AG08395 (cell line): ENCODE measurements at places on chromosomes 1 and 21.

DNA sequence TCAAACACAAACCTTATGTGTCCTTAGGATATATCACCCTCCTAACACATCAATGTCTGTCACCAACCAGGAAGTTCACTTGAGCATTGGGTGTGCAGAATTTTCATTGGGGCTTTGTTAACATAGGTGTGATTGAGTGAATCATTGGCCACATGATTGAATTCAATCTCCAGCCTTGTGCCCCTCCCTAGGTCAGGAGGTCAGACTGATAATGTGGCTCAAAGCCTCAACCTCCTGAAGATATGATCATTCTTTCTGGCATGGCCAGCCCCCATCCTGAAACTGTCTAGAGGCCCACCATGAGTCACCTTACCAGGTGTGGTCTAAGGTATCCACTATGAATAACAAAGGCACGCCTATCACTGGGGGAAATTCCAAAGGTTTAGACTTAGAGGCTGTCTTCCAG lies 90.1 kb downstream of the PKN2 start:
- DNase-seq = no peak

DNA sequence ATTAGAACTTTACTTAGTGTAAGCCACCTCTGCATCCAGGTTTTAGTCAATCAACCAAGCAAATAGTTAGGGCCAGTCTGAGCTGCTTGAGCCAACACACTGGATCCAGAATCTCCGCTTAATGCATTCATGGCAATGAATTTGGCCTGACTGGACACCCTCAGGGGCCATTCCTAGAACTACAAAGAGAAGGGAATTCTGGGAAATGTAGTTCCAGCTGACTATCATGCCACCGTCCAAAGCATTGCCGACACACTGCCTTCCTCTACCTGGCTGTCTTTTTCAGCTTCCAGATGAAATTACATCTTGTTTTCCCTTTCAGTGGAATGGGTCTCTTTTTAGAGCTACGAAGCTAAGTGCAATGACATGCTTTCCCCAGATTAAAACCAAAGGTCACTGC lies 163.0 kb upstream of the IGSF21 start:
- DNase-seq = no peak

DNA sequence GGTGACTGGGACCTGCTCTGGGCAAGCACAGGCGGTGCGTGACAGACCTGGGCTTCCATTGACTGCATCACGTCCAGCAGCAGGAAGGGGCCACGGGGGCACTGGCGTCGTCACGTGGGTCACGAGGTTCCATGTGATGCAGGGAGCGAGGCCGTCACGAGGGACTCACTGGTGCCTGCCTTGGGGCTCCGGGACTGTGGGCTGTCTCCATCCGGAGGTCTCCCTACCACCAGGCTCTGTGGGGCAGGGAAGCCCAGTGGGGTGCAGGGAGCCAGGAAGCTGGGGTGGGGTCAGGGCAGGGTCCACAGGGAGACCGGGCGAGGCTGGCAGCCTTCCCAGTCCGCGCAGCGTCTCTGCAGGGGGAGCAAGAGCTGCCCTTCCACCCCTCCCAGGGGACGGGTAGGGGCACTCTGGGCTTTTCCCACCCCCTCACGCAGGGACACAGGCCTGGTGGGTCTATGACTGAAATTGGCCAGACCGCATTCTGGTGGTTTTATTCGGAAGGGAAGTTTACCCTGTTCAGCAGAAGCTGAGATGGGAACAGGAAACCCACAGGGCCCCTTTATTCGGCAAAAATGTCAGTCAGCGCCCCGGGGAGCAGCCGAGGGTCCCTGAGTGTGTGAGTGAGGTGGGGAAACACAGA lies 416 bp upstream of the TNFRSF14 start:
- peak; percentile 52 for DNase-seq

- DNase-seq = no peak
Observed at GRCh38 chr1:165240492-165240891, 116.0 kb downstream of the LMX1A start.

GRCh38 chr1:200217703-200218102 lies 190.2 kb downstream of the NR5A2 start:
- no peak for DNase-seq

GRCh38 chr1:206004826-206005225 lies 1.6 kb upstream of the RAB7B start:
- no peak for DNase-seq

DNA sequence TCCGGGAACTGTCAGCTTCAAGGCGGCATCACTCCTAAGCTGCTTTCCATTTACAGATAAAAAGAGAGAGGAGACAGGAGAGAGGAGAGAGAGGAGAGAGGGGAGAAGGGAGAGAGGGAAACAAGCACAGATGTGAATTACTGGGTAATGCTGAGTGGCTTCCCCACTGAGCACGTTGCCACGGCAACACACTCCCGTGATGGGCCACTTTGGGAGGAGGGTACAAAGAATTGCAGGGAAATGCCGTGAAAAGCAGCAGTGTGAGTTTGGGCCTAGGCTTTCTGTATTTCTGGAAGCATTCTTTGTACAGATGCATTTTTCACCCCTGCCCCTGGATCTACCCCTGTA lies 128.0 kb upstream of the IRF2BP2 start:
- no peak for DNase-seq

DNA sequence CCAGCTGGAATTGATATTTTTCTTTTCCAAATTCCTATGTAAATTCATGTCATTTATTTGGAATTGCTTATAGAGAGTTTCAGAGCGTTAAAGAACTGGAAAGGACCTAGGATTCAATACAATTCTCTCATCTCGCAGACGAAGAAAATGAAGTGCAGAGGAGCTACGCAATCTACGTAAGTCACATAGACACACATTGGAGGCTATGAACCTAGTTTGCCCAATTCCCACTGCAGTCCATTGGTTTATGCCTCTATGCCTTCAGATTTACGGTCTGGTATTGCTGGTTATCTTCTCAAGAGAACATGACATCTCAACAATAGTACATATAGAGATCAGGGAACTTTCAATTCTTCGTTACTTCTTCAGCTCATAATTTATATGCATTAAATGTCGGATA lies 971 bp upstream of the RNF2 start:
- DNase-seq = no peak

DNA sequence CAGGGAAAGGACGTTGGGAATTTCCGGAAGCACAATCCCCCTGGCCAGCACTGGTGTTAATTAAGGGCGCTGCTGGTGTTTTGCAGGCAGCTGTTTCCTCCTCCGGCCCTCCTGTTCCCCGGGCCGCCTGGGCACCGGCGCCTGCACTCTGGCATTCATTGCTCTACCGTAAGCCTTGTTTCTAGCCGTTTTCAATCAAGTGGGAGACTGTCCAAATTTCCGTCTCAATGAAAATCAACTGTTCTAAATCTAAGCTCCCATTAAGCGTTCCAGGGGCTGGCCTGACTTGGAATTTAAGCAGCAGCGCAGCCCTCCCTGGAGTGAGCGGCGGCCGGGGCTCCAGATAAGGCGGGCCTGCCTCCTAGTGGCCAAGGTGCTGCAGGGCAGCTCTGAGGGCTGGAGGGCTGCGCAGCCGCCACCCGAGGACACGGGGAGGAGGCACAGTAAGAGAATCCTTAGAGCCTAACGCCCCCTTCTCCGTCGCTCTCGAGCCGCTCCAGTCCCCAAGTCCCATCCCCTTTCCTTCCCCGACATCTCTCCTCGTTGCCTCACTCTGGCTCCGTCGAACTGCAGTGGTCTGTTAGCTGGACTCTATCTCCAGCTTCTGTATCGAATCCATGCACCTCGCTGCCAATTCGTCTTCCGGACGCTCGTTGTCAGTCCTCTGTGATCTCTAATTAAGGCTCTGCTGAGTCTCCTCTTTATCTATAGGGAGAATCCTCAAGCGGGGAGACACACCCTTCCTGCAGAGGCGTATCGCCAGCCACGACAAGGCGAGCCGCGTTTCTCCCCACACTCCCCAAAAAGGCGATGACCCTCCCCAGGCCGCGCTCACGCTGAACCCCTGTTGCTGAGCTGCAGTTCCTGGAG lies 57.8 kb upstream of the LRRC8D start:
- DNase-seq = peak; percentile 89

GRCh38 chr1:235802573-235803346 lies 63.9 kb downstream of the LYST start:
- DNase-seq = no peak

- DNase-seq = peak; percentile 46
Observed at GRCh38 chr1:42379794-42380585, 602 bp upstream of the RIMKLA start.

- peak; percentile 88 for DNase-seq
Observed at GRCh38 chr1:221117548-221117951, 238.3 kb downstream of the HLX start.

- peak; percentile 67 for DNase-seq
Observed at GRCh38 chr1:41503538-41504113, 19.1 kb upstream of the EDN2 start.

DNA sequence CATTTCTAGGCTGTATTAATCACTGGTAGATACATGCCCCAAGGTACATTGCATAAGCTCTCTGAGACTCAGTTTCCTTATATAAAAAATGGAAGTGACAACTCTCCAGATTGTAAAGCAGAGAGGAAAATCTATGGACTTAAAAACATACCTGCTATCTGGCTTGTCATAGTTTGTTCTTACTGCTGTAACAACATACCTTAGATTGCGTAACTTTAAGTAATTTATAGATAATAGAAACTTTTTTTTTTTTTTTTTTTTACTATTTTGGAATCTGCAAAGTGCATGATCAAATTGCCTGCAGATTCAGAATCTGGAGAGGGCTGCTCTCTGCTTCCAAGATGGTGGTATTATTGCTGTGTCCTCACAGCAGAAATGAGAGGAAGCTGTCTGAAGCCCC lies 827.7 kb upstream of the BRINP3 start:
- no peak for DNase-seq

DNA sequence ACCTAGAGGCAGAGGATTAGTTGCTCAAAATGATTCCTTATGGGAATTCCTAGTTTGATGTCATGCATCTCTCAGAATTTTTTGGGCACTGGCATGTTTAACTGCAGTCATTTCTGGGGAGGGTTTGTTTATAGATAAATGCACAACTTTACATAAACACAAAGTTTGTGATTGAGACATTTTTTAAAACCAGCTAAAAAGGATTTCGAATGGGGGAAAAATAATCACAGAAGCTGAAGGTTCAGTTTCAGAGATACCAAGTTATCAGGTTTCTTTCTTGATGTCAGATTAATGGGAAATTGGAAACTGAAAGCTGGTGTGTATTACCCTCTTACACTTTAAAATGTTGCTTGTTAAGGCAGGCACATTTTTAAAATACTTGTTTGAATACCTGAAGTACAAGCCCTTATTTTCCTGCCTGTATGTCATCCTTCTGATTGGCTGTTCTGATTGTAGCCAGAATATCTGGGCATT lies 72.1 kb downstream of the DISP1 start:
- DNase-seq = no peak
